ENCODE measurements at places on chromosomes 2 and 18.

DNA sequence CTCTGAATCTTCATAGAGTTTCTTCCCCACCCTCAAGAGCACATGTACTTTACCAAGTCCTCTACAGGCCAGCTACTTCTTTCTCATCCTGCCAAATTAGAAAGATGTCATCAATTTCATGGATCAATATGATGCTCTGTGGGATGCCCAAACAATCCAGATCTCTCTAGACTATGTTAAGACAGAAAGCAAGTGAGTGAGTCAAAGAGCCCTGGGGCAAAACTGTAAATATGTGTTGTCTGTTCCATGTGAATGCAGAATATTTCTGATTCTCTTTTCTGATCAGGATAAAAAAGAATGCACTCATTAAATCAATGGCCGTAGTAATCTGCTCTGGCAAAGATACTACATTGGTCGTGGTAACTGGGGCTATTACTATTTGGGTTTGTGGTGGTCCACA, 53.1 kb upstream of the ROCK2 start:
- DNase-seq: no peak

DNA sequence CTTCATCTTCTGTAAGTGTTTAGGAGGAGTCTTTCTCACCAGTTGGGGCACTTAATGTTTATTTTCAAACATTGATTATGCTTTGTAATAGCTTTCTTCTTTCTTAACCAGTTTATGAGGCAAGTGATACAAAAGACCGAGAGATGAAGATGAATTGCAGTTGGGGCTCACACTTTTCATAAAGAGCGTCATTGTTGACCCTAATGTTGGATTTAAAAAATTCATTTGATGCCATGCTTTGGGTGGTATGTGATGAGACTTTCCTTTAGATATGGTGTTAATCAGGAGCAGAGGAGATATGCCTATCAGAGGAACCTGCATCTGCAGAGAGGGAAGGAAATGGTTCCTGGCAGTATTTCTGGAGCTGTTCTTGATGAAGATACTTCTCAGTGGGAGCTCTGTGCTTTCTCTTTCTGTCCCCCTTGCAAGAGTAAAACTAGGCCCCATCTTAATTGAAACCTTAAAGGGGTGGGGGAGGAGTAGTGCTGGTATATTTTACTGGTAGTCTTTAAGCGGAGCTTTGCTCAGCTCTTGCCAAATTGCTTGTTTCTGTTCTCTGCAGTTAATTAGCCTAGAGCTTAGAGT, 2.3 kb downstream of the EML4 start:
- no peak for DNase-seq

DNA sequence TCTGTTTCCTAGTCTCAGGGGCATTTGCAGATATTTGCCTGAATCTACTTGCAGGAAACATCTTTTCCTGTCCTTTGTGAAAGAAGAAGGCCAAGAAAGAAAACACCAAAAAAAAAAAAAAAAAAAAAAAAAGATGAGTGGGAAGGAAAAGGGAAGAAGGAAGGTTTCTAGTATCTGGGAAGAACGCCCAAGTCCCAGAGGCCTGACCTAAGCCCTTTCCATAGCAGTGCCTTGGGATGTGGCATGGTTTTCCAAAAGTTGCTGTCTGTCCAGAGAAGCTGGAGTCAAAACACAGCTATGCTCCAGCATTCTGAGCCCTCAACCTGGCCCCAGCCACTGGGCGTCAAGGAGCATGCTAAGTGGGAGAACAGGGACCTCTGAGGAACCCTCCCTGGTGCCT, 123.5 kb downstream of the INHBB start:
- no peak for DNase-seq

- no peak for DNase-seq
These were observed 69.6 kb upstream of the RMDN2 start for GRCh38 chr2:37855283-37856041.

GRCh38 chr18:58241877-58242276, 197.9 kb downstream of the NEDD4L start:
- DNase-seq: no peak

- no peak for DNase-seq
These were observed 28.0 kb downstream of the SRSF7 start for GRCh38 chr2:38723173-38723572.

DNA sequence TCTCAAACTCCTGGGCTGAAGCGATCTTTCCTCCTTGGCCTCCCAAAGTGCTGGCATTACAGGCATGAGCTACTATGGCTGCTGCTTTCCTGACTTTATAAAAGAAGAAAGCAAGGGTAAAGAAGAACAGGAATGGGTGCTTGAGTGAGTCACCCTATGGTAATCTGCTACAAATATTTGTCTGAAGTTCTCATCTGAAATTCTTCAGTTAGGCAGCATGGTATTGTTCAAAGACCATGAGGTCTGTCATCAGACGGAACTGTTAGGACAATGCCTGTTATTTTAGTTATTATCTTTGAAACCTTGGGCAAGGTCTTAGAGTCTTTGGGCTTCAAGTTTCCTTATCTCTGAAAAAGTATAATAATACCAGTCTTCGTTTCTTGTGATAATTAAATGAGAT, 695.8 kb downstream of the RNF144A start:
- no peak for DNase-seq

DNA sequence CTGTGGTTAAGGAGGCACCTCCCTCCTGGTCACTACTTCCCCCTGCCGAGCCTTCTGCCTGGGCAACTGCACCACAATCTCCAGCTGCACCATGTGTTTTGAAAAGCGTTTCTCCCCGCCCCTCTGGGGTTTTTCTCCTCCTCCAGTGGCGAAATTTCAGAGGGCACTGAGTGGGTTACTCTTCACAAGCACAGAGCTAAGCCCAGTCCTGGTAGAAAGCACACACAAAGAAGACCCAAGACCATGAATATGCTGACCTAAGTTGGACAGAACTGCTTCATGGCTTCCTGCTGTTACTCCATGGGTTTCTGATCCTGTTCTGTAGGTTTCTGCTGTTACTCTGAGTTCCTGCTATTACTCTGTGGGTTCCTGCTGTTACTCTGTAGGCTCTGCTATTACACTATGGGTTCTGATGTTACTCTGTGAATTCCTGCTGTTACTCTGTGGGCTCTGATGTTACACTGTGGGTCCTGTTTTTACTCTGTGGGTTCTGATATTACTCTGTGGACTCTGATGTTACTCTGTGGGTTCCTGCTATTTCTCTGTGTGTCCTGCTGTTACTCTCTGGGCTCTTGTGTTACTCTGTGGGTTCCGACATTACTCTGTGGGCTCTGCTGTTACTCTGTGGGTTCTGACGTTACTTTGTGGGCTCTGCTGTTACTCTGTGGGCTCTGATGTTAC, 216.6 kb downstream of the RTP5 start:
- no peak for DNase-seq

DNA sequence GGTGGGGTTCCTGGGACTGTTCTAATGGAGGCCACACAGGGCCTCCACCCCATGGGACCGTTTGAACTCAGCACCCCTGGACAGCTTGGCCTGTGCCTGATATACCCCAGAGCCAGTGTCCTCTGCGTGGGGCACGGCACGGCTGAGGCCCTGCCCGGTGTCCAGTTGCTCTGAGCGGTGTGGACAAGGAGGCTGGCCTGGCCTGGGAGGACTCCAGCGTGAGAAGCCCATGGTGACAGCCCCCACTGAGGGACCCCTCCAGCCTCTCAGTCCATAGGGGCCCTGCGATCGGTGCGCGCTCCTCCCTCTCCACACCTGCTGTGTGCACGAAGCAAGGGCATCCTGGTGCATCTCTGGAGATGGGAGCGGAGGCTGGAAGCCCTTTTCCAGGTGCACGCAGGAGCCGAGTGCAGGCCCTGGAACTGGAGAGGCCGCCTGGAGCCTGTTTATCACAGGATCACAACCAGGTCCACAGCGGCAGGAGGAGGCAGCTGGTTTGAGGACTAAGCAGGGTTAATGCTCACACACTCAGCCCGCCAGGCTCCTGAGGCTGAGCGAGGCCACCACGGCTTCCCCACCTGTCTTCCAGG, 120.2 kb downstream of the PTGR3 start:
- DNase-seq: no peak

DNA sequence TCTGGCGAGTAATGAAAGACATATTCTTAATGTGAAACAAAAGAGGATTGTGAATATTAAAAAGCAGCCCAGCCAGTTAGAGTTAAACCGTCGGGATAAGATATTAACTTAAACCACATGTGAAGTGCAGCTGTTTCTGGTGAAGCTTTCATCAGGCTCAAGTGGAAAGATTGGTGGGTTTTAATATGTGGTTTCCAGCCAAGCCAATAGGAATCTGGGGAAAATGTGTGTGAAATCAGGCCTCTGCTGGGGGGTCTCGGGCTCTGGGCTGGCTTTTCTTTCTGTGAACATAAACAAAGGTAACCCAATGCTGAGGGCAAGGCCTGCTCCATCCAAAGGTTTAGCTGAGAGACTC, 279.6 kb downstream of the SLC4A3 start:
- DNase-seq: no peak

DNA sequence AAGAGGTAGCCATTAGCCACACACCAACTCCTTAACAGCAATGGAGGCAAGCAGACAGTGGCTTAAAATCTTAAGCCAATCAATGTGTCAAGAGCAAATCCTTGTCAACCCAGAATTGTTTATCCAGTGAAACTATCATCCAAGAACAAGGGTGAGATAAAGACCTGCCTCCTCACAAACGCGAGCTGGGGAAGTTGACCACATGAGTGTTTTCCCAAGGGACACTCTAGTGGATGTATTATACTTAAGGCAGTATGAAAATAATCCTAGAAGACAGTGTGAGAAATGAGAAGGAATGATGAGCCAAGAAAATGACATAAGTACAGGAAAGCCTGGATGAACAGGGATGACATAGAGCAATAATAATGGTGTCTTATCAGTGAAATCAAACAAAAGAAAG, 209.6 kb downstream of the TWIST2 start:
- no peak for DNase-seq

DNA sequence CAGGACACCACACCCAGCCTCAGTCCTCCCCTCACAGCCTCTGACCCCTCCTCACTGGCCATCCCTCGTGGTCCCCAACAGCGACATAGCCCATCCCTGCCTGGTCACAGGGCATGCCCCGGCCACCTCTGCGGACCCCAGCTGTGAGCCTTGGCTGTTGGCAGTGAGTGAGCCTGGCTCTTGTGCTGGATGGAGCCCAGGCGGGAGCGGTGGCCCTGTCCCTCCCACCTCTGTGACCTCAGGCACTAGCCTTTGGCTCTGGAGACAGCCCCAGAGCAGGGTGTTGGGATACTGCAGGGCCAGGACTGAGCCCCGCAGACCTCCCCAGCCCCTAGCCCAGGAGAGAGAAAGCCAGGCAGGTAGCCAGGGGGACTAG, 7.9 kb downstream of the DES start:
- DNase-seq: no peak

DNA sequence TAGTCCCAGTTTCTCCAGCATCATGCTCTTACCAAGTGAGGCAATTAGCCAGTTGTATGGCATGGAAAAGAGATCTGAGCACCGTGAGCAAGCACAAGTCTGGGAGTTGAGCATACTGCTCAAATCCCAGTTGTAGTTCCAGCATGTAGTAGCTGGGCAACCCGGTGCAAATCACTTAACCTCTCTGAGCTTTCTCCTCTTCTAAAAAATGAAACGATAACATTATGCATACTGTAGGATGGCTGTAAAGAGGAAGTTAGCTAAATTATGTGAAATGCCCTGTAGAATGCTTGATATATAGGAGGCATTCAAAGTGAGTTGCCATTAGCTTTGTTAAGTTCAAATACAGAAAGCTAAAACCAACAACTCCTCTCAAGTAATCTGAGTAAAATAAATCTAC, 164.0 kb upstream of the ZEB2 start:
- no peak for DNase-seq

GRCh38 chr2:100921685-100922161, 80.4 kb upstream of the RPL31 start:
- no peak for DNase-seq

DNA sequence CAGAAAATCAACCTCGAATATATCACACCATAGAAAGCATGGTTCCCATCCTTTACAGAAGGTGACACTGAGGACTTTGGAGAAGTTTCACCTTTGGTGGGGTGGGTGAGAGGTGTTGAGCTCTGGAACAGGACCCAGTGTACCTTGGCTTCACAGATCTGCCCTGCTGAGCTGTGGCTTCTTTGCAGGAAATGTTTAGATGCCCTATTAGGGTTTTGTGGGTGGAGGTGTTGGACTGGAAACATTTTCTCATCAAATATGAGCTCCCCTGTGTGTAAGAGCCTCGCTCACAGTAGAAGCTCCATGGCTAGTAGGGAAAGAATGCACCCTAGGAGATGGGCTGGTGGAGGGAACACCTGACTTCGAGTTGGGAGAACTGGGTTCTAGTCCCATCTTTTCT, 55.6 kb downstream of the RPL37A start:
- no peak for DNase-seq

DNA sequence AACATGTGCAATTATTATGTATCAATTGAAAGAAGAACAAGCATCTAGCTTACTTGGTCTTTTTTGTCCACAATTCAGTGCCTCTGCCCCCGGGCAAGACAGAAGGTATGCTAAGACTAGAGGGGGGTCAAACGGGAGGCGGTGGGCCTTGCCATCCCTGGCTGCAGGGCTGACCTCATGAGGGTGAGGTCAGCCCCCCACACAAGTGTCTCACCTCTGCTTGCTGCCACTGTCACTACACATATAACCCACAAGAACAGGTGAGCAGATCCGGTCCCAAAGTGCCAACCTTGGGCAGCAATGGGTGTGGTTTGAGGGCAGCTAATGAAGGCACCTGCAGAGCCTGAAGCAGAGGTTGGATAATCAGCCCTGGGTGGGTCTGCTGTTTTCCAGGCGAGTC, 71.5 kb downstream of the EDAR start:
- DNase-seq: no peak

DNA sequence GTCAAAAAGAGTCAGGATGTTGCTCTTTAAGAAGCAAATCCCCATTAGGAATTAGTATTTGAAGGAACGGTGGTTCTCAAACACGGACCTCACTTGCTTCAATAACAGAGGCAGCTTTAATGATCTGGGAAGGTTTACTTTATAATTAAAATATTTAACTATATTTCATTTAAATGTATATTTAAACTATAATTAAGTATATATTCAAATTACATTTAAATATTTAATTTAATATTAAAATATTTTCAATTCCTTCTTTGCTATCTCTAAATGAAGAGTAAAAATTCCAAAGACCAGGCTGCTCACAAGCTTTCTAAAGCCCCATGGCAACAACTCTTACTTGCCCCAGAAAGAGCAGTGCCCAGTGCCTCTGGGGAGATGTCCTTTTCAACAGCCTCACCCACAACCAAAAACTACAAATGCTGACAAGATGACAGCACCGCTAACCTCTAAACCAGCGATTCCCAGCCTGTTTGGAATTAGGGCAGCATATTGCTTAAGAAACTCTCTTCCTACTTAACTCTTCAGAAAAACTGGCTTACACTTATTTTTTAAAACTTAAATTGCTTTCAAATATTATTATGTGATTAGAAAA, 62.9 kb upstream of the POU3F3 start:
- DNase-seq: no peak

DNA sequence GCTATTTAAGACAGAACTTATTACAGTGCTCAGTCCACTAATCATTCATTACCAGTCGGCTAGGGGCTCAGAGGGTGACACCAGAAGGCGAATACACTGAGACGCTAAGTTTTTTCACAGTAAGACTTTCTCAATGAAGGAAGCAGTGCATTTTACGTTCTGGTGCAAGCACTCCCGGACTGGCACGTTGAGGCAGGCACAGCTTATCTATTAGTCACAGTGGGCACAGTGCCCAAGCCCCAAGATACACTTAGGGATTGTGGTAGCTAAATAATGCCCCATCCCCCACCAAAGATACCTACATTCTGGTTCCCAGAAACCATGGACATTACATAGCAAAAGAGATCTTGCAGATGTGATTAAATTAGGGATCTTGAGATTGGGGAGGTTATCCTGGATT, 32.6 kb upstream of the BCL11A start:
- DNase-seq: no peak
